ENCODE measurements at places on chromosomes 6 and 20.

GRCh38 chr6:135116571-135116970 is 61.9 kb upstream of the HBS1L start:
- no peak for DNase-seq

DNA sequence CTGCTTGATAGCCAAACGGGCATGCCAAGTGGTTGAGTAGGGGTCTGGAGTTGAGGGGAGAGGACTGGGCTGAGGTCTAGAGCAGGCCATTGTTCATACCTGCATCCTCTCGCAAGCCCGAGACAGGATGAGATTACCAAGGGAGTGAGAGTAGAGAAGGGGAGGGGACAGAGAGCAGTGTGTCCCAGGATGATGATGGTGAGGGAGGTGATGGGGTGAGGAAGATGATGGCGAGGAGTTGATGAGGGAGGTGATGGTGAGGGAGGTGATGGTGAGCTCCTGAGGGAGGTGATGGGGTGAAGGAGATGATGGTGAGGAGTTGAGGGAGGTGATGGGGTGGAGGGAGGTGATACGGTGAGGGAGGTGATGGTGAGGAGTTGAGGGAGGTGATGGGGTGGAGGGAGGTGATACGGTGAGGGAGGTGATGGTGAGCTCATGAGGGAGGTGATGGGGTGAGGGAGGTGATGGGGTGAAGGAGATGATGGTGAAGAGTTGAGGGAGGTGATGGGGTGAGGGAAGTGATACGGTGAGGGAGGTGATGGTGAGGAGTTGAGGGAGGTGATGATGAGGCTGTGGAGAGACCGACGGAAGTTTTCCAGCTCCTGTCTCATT is 6.4 kb downstream of the TMEM181 start:
- DNase-seq = no peak

- DNase-seq = no peak
Observed at GRCh38 chr20:40081653-40082052, 607.4 kb downstream of the MAFB start.

- DNase-seq = peak; percentile 78
Observed at GRCh38 chr20:45436732-45437485, 21.0 kb downstream of the PIGT start.

GRCh38 chr20:23456409-23456808 is 3.7 kb upstream of the CST11 start:
- DNase-seq = no peak

DNA sequence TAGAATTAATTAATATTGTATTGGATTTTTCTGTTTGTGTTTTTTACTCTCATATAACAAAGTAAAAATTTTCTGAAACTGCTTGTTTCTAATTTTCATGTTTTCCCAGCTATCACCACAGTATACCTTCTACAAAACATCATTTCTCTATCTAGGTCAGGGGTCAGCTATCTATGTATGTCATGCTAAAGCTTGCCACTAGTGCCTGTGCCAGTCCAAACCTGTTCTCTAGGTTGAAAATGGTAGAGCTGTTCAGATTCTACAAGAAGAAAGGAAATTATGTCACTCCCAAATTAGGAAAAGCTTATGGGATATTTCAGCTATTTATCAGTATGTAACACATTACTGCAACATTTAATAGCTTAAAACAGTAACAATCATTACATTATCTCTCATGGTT is 5.8 kb upstream of the ME1 start:
- DNase-seq = no peak

DNA sequence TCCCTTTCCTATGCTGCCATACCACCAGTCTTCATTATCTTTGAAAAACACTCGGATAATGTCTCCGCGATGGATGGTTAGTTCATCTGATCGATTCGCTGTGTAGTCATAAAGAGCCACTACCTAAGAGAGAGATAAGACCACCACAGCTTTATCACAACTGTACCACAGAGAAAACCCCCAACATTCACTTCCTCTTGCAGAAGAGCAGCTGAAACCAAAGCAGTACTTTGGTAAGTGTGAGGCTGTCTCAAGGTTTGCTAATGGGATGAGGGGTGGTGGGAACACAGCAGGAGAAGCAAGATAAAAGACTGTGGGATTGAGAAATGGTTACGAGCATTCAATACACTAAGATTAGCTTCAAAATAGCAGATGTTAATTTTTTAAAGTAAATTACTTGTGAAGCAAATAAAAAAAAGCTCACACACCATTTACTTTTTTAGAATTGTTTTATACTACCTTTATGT is 142.1 kb downstream of the MYB start:
- no peak for DNase-seq

DNA sequence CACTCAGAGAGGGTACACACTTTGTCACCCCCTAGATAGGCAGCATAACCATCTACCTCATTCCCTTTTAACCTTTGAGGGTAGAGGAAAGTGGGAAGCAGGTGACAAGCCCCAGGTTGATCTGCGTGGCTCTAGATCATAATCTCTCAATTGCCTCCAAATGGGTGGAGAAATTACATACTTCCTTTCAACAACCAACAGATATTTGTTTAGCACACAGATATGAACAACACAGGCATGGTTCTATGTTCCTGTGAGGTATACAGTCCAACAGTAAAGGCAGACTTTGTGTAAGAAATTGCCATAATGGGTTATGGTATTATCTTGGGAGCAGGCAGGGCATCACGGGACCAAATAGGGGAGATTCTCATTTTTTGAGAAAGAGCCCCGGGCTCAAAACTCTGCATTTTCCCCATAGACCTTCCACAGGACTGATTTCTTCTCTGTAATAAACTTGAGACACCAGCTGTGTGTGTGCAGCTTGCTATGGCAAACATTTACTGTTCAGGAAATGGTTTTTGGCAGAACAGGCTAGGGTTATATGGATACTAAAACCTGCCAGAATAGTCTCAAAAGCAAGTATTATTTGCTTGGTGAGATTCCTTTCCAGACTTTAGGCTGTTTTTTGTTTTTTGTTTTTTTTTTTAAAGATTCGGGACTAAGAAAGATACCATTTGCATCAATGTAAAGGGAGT is 126.2 kb downstream of the CD164 start:
- DNase-seq = no peak

DNA sequence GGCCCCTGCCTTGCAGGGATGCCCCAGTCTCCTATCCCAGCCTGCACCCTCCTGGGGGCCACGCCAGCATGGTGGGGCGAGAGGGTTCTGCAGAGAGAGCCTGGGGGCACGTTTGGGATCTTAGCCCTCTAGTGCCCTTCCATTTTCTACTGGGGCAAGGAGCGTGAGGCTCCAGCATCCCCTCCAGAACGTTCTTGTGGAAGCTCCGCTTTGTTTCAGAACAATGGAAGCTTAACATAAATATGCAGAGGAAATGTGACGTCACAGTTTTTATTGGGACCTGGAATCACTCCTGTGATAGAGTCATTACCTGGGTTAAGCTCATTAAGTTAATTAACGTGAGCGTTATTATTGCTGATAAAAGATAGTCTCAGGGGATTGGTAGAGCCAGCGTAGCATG is 19.6 kb downstream of the BHLHE23 start:
- DNase-seq = no peak

DNA sequence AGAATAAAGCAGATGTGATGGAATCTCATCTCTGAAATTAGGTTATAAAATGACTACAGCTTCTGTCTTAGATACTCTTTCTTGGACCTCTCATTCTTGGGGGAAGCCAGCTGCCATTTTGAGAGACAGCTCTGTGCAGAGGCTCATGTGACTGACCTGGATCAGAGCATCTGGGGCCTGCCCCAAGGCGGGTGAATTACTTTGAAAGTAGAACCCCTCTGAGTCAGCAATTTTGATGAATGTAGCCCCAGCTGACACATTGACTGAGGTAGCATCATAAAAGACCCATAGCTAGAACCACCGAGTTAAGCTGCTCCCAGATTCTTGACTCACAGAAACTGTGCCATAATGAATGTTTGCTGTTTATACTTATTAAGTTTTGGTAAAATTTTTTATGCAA is 124.5 kb downstream of the THEMIS start:
- no peak for DNase-seq

DNA sequence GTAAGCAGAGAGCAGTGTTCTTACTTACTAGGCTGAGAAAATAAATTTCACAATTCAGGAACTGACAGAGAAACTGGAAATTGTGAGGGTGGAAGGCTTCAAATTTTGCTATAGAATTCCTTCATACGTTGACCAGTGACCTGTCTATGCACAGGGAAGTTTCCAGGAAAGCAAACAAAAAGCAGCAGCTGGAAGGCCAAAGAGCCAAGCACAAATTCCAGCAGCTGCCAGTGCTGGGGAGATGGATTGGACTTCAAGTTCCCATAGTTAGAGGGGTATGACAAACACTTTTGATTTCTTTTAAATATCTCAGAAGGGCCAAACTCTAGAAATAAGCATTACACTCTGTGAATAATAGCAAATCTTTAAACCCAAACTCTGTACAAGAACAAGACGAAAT is 299.1 kb upstream of the KCNQ5 start:
- no peak for DNase-seq

GRCh38 chr6:136307351-136307750 is 17.7 kb upstream of the BCLAF1 start:
- DNase-seq = no peak

DNA sequence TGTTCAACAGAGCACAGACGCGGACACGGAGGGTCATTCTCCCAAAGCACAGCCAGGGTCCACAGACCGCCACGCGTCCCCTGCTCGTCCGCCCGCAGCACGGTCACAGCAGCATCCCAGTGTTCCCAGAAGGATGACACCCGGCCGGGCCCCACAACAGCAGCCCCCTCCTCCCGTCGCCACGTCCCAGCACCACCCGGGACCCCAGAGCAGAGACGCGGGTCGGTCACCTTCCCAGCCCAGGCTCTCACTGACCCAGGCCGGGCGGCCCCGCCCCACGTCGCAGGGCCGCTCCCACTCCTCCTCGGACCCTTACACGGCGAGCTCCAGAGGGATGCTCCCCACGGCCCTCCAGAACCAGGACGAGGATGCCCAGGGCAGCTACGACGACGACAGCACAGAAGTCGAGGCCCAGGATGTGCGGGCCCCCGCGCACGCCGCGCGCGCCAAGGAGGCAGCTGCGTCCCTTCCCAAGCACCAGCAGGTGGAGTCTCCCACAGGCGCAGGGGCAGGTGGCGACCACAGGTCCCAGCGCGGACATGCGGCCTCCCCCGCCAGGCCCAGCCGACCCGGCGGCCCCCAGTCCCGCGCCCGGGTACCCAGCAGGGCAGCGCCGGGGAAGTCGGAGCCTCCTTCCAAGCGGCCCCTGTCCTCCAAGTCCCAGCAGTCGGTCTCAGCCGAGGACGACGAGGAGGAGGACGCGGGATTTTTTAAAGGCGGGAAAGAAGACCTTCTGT is 64.3 kb downstream of the FNDC1 start:
- no peak for DNase-seq

DNA sequence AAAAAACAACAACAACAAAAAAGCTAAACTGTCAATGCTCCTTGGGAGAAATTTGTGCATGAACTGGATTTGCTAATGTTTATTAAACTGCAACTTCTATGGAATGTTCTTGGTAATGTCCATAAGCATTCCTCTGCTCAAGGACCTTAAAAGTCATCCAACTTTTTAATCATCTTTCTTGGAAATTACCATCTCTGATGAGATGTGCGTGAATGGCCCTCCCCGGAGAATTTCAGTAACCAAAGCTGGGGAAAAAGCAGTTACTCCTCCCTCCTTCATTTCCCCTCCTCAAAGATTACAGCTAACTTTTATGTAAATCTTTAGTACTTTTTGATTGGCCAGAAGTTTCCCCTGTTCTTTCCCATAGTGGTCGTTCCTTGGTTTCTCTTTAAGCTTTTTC is 5.2 kb downstream of the TBCC start:
- DNase-seq = no peak

GRCh38 chr6:168097221-168097620 is 18.2 kb upstream of the FRMD1 start:
- DNase-seq = no peak

DNA sequence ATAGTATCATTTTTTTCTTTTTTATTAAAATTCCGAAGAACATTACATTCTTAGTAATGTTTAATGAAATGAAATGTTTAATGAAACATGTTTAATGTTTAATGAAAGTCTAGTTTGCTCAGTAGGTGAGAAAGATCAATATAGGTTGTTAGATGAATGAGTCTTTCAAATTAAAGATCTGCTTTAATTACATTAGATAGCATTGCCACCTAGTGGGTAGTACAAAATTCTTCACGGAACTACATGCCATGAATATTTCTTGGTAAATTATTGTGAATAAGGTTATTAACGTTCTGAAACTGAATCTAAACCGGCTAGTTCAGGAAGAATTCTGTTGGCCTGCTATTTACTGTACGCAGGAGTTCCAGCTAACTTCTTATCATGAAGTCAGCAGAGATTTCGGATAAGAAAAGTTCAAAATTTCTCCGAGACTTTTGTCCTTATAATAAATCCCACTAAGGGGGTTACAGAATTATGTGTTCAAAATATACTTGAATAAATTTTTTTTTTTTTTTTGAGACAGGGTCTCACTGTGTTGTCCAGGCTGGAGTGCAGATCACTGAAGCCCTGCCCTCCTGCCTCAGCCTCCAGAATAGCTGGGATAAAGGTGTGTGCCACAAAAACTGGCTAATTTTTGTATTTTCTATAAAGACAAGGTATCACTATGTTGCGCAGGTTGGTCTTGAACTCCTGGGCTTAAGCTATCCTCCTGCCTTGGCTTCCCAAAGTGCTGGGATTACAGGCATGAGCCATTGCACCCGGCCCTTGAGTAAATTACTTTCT is 7.9 kb upstream of the GMNN start:
- no peak for DNase-seq

Measured in stimulated activated CD8-positive, alpha-beta memory T cell treated with anti-CD3 and anti-CD28 coated beads, Interleukin-7, amount 100 ng/mL, for 24 hours (primary cell).